ENCODE measurements at places on chromosomes 1 and 21.

GRCh38 chr1:12608311-12608957, 9.6 kb downstream of the DHRS3 start:
- DNase-seq: no peak

DNA sequence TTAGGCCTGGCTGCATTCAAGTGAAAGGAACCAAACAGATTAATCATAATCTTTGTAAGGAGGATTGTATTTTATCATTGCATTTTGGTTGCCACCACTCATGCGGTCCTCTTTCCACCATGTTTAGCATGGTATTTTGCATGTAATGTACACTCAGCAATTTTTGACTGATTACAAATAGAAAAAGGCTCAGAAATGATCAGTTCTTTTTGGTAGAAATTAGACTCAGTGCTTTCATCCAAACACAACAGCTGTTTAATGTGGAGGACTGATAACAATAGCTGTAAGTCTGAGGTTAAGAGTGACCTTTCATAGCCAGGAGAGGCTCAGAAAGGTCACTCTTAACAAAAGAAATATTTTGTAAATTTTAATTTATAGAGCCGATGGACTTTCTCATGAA, 25.3 kb upstream of the DPH5 start:
- DNase-seq: no peak

GRCh38 chr1:1243807-1244191, 2.7 kb downstream of the C1QTNF12 start:
- no peak for DNase-seq

GRCh38 chr1:151501474-151501873, 9.7 kb upstream of the CGN start:
- DNase-seq: no peak

- no peak for DNase-seq
These were observed 15.7 kb upstream of the FOXO6 start for GRCh38 chr1:41345434-41346075.

DNA sequence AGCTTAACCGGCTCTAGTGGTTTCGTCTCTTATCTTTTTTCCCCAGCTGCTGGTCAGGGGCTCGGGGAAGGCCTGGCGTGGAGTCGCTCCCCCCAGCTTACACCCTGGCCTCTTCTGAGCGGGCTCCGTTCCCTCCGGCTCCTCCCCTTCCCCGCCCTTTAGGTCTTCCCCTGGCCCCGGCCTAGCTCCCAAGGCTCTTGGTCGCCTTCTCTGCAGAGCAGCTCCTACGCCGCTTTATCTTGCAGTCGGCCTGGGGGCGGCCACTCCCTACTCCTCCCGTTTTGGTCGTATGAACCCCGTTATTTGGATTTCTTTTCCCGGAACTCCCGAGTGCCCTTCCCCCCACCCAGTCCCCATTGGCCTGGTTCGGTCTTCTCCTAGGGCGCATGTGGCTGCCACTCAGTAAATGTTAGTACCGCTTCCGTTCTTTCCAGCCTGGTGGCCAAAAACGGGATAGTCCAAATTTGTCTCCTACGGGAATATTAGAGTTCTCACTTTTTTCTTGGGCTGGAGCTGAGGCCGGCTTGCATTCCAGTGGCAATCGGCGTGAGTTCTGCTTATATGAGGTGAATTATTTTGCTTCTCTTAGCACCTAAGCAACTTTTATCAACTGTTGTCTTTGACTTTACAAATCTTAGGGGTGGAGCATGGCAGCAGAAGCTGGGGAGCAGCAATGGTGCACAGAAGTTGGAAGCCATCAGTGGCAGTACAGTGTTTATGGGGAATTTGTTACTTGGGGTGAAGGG, 467 bp downstream of the THRAP3 start:
- peak; percentile 66 for DNase-seq

DNA sequence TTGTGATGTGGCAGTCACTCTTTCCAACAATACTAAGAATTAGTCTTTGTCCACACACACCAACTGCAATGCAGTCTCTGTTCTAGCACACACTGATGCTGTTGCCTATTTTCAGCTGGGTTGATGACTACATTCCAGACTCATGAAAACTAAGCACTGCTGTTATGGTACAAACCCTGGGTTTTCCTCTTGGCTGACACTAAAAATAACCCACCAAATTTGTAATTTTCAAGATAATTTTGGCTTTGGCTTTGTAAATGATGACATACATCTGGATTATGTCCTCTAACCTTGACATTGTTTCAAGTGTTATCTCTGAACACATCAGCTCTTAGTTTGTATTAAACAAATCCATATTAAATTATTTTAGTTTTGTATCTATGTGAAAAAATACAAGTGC, 444.8 kb downstream of the PTPRC start:
- no peak for DNase-seq

GRCh38 chr1:215793180-215793579, 226.1 kb downstream of the KCTD3 start:
- DNase-seq: peak; percentile 42

DNA sequence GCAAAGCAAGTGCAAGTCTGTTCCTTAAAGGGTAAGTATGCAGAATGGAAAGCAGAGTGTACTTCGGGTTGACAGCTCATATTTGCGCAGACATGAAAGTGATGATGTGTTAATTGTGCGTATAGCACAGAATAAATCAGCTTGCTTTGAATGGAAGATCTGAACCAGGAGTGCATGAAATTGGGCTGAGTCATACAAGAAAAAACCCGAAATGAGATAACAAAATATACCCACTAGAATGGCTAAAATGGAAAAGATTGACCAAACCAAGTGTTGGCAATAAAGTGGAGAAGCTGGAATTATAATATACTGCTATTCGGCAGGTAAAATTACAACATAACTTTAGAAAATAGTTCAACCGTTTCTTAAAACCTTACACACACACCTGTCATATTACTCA, 28.5 kb downstream of the CR1L start:
- no peak for DNase-seq

DNA sequence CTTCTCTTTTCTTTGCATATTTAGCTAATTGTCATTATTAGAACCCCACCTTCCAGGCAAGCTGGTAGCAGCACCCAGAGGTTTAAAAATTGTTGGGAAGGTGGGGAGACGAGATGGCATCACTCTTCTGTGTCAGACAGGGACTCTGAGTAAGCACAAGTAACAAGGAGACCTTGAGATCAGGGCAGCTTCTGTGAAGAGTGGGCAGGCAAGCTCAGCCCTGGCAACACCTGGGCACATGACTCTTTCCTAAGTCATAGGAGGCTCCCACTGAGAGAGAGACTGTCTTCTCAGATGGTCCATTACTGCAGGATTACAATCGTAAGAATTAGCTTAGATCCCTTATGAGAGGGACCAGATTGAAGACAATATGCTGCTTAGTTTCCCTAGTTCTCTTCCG, 183.5 kb downstream of the BRINP2 start:
- DNase-seq: no peak

- no peak for DNase-seq
These were observed 116.8 kb downstream of the KCNJ6 start for GRCh38 chr21:37799211-37800056.

DNA sequence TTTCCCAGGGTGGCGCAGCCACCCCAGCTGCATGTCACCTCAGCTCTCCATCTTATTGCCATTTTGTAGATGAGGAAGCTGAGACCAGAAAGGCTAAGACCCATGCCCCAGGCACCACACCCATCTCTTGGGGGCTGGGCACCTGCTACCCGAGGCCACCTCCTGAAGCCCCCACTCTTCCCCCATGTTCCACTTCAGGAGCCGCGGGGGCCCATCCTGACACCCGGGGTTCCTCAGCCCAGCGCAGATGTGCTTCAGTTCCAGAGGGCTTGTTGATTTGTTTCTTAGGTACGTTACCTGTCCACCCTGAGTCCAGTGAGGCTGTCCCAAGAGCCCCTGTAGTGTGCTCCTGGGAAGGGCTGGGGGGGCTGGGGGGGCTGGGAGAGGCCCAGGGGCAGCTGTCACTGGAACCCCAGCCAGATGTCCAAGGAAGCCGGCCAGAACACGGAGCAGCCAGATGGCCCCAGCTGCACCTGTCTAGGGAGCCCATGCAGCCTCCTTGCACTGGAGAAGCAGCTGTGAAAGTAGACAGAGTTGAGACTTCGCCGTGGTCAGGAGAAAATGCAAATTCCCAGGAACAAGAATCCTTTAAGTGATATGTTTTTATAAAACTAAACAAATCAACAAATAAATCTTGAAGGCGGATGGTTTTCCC, 17.1 kb upstream of the CCDC27 start:
- DNase-seq: no peak

GRCh38 chr21:43717967-43718871, 710 bp upstream of the PDXK start:
- DNase-seq: no peak

DNA sequence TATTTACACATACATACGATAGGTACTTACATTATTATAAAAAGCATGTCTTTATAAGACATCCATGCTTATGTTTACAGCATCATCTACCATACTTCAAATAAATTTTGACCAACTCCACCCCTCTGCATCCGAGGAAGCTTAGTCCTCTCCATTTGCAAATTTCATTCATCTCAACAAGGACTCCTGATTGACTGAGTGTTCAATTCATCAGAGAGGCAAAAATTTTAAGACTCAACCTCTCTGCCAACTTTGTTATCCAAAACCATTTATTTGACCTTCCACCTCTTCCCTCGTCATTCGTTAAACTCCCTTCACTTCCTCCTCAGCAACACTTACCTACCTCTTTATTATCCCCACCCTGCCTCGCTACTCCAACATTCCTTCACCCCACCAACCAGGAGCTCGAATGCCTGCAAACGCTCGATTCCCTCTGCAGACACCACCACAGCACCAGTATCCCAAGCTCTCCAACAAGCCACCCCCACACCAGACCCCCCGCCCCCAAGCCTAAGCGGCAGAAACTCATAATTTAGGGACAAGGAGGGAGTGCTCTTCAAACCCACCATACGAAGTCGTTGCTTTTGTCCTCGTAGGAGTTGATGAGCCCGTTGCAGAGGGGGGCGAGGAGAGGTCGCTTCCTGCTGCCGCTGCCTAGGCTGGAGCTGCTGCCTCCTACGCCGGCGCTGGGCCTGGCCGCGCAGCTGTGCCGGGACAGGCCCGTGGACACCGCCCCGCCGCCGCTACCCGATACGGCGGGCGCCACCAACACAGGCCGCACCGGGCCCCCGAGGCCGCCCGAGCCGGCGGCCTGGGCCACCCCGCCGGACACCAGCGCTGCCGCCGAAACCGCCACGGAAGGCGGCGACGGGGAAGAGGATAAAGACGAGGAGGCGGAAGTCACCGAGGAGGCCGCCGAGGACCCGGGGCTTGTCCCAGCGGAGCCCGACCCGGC, 803 bp downstream of the COP1 start:
- peak; percentile 41 for DNase-seq

GRCh38 chr1:1115136-1115785, 628 bp downstream of the C1orf159 start:
- no peak for DNase-seq

- no peak for DNase-seq
These were observed 36.2 kb downstream of the KCTD3 start for GRCh38 chr1:215603319-215603718.

DNA sequence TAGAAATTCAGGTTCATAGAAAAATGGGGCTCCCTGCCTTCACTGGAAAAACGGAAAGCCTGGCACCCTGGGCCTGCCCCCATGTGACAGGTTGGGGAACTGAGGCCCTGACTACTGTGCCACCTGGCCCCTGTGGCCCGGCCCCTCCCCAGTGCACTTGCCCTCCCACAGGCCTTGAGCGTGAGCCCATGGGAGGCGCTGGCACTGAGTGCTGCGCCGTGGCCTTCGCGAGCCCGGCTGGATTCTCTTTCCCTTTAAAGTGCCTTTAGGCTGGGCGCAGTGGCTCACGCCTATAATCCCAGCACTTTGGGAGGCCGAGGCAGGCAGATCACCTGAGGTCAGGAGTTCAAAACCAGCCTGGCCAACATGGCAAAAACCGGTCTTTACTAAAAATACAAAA, 45.7 kb downstream of the SLC37A1 start:
- no peak for DNase-seq

DNA sequence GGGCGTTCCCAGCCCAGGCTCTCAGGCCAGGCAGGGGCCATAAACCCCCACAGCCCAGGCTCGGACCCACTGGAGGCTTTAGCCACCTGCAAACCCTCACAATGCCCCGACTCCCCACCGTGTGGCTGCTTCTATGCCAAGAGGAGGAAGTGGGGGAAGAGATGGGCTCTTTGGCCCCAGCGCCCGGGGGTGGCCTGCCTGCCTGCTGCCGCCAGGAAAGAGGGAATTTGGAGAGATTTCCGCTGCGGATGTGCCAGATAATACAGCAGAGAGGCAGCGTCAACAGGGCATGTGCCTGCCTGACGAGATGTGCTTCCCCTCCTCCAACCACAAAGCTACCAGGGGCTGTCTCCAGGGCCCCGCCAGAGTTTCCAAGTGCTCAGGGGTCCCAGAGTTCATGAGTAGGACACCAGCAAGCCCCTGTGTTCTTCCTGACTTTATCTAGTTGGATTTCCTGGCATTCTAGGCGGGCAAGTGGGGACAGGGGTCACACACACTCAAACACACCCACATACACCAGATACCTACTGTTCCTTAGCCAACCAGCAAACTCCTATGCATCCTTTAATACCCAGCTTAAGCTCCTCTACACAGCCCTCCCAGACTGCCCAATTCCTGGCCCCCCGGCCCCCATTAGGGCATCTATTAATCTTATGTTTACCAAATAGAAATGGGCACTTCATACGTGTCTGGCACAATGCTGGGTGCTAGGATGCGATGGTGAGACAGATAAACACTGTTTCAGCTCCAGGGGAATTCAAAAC, 14.1 kb downstream of the EPHA2 start:
- DNase-seq: no peak

- DNase-seq: no peak
These were observed 395.1 kb downstream of the HLX start for GRCh38 chr1:221274373-221274772.

DNA sequence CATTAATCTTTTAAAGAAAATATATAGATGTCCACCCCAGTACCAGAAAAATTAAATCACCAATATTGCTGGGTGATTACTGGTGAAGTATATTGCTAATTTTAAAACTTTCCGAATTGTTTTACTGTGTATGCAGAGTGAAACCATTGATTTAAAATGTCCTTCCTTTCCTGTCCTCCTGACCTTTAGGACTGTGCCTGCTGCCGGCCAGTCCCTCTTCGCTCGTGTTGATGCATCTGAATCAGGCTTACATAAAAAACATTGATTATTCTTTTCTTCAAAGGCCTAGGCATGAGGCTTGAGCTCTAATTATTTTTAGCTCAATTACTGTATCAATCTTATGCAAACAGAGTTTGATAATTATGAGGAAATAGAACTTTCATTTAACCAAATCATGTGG, 1128.1 kb downstream of the BRINP3 start:
- DNase-seq: no peak
